H9 (cell line): ENCODE measurements at places on chromosomes 2 and 18.

GRCh38 chr2:8986327-8986976, 17.0 kb downstream of the MBOAT2 start:
- no peaks in the 10 kb centered on the region for H3K36me3 ChIP-seq
- no peaks in the 10 kb centered on the region for H3K4me1 ChIP-seq

DNA sequence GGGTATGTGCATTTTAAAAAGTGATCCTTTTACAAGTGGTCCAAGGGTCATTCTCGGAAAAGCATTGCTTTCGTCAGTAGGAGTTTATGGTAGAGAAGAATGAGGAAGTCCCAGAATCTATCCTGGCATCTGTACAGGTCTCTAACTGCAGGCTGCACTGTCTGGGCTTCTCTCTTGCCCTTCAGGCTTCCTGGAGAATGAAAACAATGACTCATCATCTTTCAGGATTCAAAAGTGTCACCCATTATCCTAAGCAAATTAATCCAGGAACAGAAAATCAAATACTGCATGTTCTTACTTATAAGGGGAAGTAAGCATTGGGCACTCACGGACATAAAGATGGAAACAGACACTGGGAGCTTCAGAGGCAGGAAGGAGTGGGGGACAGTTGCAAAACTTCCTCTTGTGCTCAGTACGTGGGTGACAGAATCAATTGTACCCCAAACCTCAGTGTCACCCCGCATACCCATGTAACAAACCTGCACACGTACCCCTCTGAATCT, 60.2 kb upstream of the TXNDC2 start:
- DNase-seq: no peak
- no peaks in the 10 kb centered on the region for H3K36me3 ChIP-seq
- no peaks in the 10 kb centered on the region for H3K27me3 ChIP-seq

GRCh38 chr2:146764301-146764700, 1080.5 kb upstream of the ACVR2A start:
- no peaks in the 10 kb centered on the region for H3K27me3 ChIP-seq
- H3K27ac ChIP-seq: no peak overlapping the region
- no peak for DNase-seq
- no peaks in the 10 kb centered on the region for H3K36me3 ChIP-seq
- no peak overlapping the region for H3K4me3 ChIP-seq

DNA sequence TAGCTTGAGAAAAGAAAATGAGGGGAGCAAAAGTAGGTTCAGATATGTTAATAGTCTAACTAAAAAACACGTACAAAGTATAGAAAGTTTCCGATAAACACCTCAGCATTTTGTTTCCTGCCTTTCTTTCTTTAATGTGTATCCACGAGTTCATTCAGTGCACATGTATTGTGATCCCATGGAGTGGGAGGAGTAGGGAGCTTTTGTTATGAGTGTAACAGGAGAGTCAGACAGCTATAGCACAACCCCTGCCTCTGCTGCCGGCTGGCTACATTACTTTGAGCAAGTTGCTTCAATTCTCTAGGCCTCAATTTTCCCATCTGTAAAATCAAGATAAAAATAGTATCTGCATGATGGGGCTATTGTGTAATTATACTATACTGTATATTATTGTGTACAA, 249.2 kb upstream of the FIGN start:
- no peak overlapping the region for H3K4me3 ChIP-seq
- H3K4me1 ChIP-seq: no peaks in the 10 kb centered on the region
- no peaks in the 10 kb centered on the region for H3K27me3 ChIP-seq
- no peak for DNase-seq
- H3K27ac ChIP-seq: no peak overlapping the region

- peak; percentile 49 for DNase-seq
- H3K27me3 ChIP-seq: peaks cover 9% of the 10 kb centered on the region; the same call in 1 of the 2 replicates
- peaks cover 3% of the 10 kb centered on the region; the same call in 1 of the 2 replicates for H3K36me3 ChIP-seq
- H3K4me3 ChIP-seq: peak overlapping the region; percentile 87
- H3K4me1 ChIP-seq: peaks cover 4% of the 10 kb centered on the region; the same call in 1 of the 2 replicates
These were observed 1.0 kb downstream of the ZCCHC2 start for GRCh38 chr18:62523631-62524439.

DNA sequence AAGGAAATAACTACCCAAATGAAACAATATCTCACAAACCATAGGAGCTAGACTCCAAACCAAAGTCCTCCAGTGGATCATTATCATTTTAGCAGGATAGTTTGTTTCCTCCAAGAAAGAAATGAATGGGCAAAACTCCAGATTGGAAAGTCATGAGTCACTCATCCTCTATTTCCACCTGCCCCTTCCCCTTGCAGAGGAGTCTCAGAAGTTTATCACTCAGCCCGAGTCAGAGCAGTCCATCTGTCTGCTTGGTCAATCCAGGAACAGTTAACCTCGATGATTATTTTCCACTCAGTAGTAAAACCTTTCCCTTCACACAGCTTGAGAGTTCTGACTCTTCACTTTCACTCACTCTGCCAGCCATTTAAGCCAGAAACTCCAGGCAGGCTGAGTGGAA, 462.2 kb downstream of the BCL11A start:
- H3K27me3 ChIP-seq: no peaks in the 10 kb centered on the region; the same call in 1 of the 2 replicates
- no peaks in the 10 kb centered on the region for H3K4me1 ChIP-seq
- DNase-seq: no peak
- no peaks in the 10 kb centered on the region for H3K36me3 ChIP-seq

- H3K27ac ChIP-seq: no peak overlapping the region
- no peak overlapping the region for H3K4me3 ChIP-seq
- no peaks in the 10 kb centered on the region for H3K36me3 ChIP-seq
- peaks cover 4% of the 10 kb centered on the region; the same call in 1 of the 2 replicates for H3K4me1 ChIP-seq
- no peak for DNase-seq
- H3K27me3 ChIP-seq: no peaks in the 10 kb centered on the region
These were observed 825.9 kb upstream of the POU3F3 start for GRCh38 chr2:104028061-104028460.
